Stimulated activated CD8-positive, alpha-beta memory T cell treated with anti-CD3 and anti-CD28 coated beads, Interleukin-15, amount 100 ng/mL, for 48 hours (primary cell): ENCODE measurements at places on chromosomes 6 and 20.
A peak's percentile ranks its signal among the peaks of the same experiment; 100 is the strongest.

GRCh38 chr6:150373260-150373701 lies 4.5 kb downstream of the IYD start:
- no peak for DNase-seq

- no peak for DNase-seq
Observed at GRCh38 chr20:58886546-58886945, 34.0 kb downstream of the GNAS start.

- no peak for DNase-seq
Observed at GRCh38 chr6:109770779-109771178, 79.7 kb downstream of the FIG4 start.

- no peak for DNase-seq
Observed at GRCh38 chr6:139198529-139199288, 63.8 kb downstream of the HECA start.

GRCh38 chr6:55405474-55406235 lies 78.4 kb downstream of the GFRAL start:
- no peak for DNase-seq

- DNase-seq, result no peak
Observed at GRCh38 chr20:19992996-19993908, 23.9 kb upstream of the NAA20 start.

DNA sequence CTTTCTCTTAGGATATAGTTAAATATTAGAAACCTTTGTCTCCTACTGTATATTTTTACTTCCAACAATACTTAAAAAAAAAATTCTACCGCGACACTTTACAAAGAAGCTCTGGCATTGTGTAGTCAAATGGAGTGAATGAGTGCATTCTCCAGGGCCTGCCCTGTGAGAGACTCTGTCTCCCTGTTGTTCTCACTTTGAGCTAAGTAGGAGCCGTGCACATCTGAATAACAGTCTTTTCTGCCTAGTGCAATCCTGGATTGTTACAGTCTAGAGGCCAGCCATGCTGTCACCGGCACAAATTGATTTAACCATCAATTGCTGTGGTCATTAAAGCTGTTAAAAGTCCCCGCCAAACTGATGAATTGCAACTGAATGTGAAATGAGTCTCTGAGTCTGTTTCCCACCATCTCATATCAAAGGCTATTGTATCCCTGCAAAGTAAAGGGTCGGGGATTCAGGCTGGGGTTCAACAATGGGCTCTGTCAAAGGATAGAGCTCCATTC lies 156.0 kb downstream of the RFPL4B start:
- DNase-seq, result no peak

- peak; percentile 54 for DNase-seq
Observed at GRCh38 chr6:44475779-44476434, 88.4 kb downstream of the CDC5L start.

- DNase-seq, result no peak
Observed at GRCh38 chr6:119527231-119527578, 177.6 kb upstream of the MAN1A1 start.

- no peak for DNase-seq
Observed at GRCh38 chr6:111870051-111870741, 3.1 kb downstream of the FYN start.
